ENCODE measurements at places on chromosomes 6 and 20.

DNA sequence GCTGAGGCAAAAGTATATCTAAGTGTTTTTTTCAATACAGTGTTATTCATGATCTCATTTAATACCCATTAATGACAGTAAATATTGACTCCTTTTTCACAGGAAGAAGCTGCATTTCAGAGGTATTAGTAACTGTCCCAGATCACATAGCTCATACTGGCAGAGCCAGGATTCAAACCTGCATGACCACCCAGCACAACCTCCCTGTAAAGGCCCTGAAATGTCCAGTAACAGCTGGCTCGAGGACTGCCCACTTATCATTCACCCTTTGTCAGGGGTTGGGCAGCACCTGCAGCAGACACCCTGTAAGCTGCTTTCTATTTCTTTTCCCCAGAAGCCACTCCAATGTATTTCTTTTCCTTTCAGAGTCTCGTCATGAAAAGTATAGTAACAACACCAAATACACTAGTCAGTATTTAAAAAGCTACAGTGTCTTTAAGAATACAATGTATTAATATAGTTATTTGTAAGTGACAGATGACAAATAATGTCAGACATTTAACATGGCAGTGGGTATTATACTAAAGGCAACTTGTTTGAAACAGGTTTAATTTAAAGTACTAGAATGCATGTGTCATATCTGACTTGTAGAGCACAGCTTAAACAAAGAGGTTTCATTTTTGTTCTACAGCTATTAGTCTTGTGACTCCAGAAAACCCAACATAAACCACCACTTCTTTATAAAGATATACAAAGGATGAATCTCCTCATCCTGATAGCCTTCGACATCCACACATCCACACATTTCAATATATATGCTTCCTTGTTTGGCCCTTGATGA, 841.6 kb upstream of the GJE1 start:
- no peak for DNase-seq

- no peak for DNase-seq
These were observed 202.2 kb upstream of the PCSK2 start for GRCh38 chr20:17024513-17025119.

DNA sequence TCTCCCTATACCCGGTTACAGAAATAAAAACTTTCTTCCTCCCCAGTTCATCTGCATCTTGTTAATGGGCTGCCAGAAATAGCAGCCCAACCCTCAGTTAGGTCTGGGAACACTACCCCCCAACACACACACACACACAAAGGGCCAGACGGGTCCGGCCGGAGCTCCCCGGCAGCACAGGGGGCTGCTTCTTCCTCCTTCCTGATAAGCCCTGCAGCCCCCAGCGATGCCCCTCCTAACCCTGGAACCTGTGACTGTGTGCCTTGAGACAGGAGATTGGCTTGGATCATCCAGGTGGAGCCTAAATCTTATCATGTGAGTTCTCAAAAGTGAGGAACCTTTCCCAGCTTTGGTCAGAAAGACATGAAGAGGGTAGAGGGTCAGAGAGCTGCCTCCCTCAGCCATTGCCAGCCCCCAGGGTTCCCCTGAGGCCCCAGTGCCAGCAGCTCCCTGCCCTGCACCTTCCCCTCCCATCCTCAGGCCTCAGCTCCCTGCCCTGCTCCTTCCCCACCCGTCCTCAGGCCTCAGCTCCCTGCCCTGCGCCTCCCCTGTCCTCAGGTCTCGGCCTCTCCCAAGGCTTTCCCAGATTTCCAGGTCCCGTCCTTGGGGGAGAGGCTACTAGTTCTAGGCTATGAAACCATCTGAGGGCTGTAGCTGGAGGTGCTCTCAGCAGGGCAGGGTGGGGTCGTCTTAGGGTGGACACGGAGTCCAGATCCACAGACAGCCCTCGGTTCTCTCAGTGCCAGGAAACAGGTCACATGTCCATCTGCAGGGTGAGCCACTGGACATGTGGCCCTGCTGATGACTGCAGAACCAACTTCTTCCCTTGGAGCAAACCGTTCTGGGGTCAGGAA, 34.5 kb upstream of the CST7 start:
- no peak for DNase-seq

DNA sequence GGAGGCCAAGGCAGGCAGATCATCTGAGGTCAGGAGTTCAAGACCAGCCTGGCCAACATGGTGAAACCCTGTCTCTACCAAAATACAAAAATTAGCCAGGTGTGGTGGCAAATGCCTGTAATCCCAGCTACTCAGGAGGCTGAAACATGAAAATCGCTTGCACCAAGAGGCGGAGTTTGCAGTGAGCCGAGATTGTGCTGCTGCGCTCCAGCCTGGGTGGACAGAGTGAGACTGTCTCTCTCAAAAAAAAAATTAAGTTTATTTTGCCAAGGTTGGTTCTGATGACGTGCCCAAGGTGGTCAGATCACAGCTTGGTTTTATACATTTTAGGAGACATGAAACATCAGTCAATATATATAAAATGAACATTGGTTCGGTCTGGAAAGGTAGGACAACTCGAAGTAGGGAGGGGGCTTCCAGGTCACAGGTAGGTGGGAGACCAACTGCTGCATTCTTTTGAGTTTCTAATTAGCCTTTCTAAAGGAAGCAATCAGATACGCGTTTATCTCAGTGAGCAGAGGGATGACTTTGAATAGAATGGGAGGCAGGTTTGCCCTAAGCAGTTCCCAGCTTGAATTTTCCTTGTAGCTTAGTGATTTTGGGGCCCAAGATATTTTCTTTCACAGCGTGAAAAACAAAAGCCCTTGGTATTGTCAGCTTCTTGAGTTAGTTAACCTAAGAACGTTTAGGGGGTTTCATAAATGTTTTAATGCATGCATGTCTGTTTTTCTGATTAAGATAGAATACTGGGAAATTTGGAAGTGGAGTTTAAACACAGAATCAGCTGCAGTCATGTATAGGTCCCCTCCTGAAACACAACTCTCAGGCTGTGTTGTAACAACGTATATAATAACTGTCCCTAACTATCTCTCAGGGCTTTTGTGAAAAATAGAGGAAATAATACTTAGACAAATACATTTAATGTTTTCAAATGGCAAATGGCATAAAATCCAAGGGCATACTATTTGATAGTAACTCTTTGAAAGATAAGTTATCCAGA, 16.7 kb downstream of the ACOT13 start:
- no peak for DNase-seq

DNA sequence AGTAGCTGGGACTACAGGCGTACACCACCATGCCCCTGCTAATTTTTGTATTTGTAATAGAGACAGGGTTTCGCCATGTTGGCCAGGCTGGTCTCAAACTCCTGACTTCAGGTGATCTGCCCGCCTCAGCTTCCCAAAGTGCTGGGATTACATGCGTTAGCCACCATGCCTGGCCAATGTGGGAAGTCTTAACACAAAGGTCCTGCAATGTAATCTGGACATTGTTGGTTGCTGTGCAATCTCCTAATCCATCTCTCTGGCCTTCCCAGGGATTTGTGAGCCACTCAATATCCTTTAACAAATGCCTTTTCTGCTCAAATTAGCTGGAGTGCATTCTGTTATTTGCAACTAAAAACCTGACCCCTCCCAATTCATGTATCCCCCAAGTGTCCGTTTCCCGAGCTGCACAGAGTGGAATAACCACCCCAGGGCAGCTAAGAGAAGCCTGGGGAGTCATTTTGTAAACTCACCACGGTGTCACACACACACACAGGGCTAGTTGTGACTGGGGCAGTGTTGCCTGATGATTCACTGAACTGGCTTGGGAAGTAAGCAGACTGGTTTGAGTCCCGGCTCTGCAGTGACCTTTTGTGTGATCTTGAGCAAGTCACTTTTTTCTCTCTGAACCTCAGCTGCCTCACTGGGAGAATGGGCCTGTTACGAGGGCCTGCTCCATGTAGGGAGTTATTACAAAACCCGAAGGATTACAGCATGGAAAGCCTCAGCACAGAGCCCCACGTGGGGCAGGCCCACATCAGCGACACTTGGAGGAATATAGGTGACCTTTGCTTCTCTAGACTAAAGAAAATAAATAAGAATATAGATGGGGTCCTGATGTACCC, 152.3 kb downstream of the ZMYND8 start:
- no peak for DNase-seq

GRCh38 chr20:2335096-2335870, 39.5 kb downstream of the TGM3 start:
- DNase-seq, result no peak

GRCh38 chr20:41145821-41146620, 8.7 kb downstream of the PLCG1 start:
- DNase-seq, result no peak

DNA sequence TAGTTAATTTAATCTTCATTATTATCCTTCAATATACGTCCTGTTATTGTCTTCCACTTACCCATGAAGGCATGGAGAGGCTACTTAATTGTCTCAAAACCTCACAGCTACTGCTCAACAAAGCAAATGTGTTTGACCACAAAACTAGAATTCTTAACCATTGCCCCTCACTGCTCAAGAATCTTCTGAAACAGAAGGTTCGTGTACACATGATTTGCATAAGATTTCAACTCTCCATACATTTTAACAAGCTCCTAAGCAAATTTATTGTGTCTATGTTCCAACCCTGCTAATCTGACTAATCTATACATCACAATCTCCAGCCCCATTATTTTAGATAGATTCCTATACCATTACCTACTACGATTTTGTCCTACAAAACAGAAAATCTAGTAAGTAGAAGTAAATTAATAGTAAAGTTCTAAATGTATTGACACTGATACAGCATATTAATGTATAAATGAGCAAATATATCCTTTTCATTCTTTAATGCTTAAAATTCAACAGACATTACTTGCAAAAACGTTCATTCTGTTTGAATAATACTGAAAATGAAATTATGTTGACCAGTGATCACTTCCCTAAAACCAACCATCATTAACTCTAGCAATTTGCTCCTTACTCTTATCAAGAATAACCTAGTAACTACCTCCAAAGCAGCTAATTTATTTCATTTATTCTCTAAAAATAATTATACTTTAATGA, 89.7 kb upstream of the RNF217 start:
- DNase-seq, result no peak
